ENCODE measurements at places on chromosomes 2 and 18. TPM values are rescaled to one million over a fixed set of nuclear protein-coding genes. Genes with fewer than 3 reads are reported as not detected.

DNA sequence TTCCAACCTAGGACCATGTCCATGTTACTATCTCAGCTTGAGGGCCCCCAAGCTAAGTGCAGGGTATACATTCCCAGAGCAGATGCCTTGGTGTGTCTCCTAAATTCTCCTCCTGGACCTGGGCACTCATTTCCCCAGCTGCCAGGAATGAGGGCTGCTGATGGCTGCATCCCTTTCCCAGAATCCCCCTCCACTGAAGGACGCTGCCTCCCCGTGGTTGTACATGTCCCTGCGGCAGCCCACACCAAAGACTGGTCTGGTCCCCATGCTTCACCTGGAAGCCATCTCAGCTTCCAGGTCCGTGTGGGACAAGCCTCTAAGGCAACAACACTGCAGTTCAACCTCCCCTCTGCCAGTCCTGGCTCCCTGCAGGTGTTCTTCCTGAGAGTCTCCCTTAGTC is 14.6 kb downstream of the TMEM163 start:
- H3K27ac ChIP-seq = no peak overlapping the region
- no peak overlapping the region for H3K4me3 ChIP-seq
- no peaks in the 10 kb centered on the region for H3K36me3 ChIP-seq
- H3K4me1 ChIP-seq = no peaks in the 10 kb centered on the region
- no peak for DNase-seq

GRCh38 chr2:207223051-207223450 is 57.3 kb upstream of the KLF7 start:
- no peaks in the 10 kb centered on the region for H3K36me3 ChIP-seq
- H3K27me3 ChIP-seq = no peaks in the 10 kb centered on the region

- no peak overlapping the region for H3K4me3 ChIP-seq
- no peaks in the 10 kb centered on the region for H3K27me3 ChIP-seq
- DNase-seq = no peak
- no peak overlapping the region for H3K27ac ChIP-seq
- H3K36me3 ChIP-seq = no peaks in the 10 kb centered on the region
These were observed 516.4 kb downstream of the ZEB2 start for GRCh38 chr2:144003460-144004075.

SCG2 gene
- 0.27 TPM for polyA plus RNA-seq

PGAP1 gene
- polyA plus RNA-seq = 8.3 TPM

PLCD4 gene
- 0.21 TPM for polyA plus RNA-seq

STPG4 gene
- polyA plus RNA-seq = not detected

GRB14 gene
- 2.5 TPM for polyA plus RNA-seq

DNA sequence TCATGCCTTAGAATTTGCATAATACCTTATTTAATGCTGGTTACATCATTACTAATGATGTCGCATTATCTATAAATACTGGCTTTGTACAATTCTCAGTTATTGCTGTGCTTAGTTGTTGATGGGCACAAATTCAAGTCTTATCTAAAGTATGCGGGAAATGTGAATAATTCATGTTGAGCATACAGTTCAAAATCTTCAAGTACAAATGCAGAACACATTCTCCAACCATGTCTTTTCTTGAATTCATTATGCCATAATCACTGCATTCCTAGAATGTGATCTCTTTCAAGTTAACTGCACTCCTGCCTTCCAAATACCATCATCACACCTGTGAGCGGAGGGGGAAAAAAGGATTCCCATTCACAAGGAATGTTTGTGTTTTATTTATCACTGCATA is 337.0 kb downstream of the MBD2 start:
- no peaks in the 10 kb centered on the region for H3K36me3 ChIP-seq
- no peak overlapping the region for H3K27ac ChIP-seq
- H3K4me1 ChIP-seq = peaks cover 2% of the 10 kb centered on the region
- H3K4me3 ChIP-seq = no peak overlapping the region
- no peak for DNase-seq

CCDC85A gene
- polyA plus RNA-seq = 0.14 TPM

GRCh38 chr2:11057031-11057430 is 98.2 kb upstream of the SLC66A3 start:
- H3K27me3 ChIP-seq = no peaks in the 10 kb centered on the region
- H3K36me3 ChIP-seq = no peaks in the 10 kb centered on the region
- no peaks in the 10 kb centered on the region for H3K4me1 ChIP-seq
- H3K27ac ChIP-seq = no peak overlapping the region
- H3K4me3 ChIP-seq = no peak overlapping the region

- no peak overlapping the region for H3K27ac ChIP-seq
- peaks cover 24% of the 10 kb centered on the region for H3K27me3 ChIP-seq
- H3K36me3 ChIP-seq = no peaks in the 10 kb centered on the region
- peaks cover 10% of the 10 kb centered on the region for H3K4me1 ChIP-seq
- H3K4me3 ChIP-seq = peak overlapping the region; percentile 42
- peak; percentile 3 for DNase-seq
These were observed 194.9 kb upstream of the POU3F3 start for GRCh38 chr2:104658904-104659591.
